ENCODE measurements at places on chromosomes 7 and 10. TPM values are rescaled to one million over a fixed set of nuclear protein-coding genes. Genes with fewer than 3 reads are reported as not detected.

TSPAN33 gene
- 4.3 TPM for total RNA-seq

ATE1 gene
- 33.0 TPM for total RNA-seq

SPDYE2B gene
- 0.29 TPM for total RNA-seq

MINPP1 gene
- total RNA-seq: 28.7 TPM

HECW1 gene
- 10.4 TPM for total RNA-seq

RPA3 gene
- 29.5 TPM for total RNA-seq

DRGX gene
- 0.47 TPM for total RNA-seq

GIMAP7 gene
- not detected for total RNA-seq

TEX47 gene
- not detected for total RNA-seq

TBRG4 gene
- total RNA-seq: 30.0 TPM

ZNF488 gene
- not detected for total RNA-seq

C10orf90 gene
- 0.21 TPM for total RNA-seq
